ENCODE measurements at places on chromosomes 5 and 9. TPM values are rescaled to one million over a fixed set of nuclear protein-coding genes. Genes with fewer than 3 reads are reported as not detected.

Gene SPAAR
- 13.5 TPM for total RNA-seq

Gene ADAMTS6
- 2.3 TPM for total RNA-seq

Gene ZNF618
- 9.8 TPM for total RNA-seq

GRCh38 chr9:86664603-86665002 lies 282.7 kb downstream of the GAS1 start:
- no peak overlapping the region for H3K27ac ChIP-seq
- no peaks in the 10 kb centered on the region for H3K4me1 ChIP-seq
- no peaks in the 10 kb centered on the region for H3K36me3 ChIP-seq

GRCh38 chr9:26669701-26670670 lies 222.6 kb downstream of the CAAP1 start:
- H3K4me3 ChIP-seq: no peak overlapping the region
- DNase-seq: no peak
- no peaks in the 10 kb centered on the region for H3K27me3 ChIP-seq
- no peaks in the 10 kb centered on the region for H3K36me3 ChIP-seq

DNA sequence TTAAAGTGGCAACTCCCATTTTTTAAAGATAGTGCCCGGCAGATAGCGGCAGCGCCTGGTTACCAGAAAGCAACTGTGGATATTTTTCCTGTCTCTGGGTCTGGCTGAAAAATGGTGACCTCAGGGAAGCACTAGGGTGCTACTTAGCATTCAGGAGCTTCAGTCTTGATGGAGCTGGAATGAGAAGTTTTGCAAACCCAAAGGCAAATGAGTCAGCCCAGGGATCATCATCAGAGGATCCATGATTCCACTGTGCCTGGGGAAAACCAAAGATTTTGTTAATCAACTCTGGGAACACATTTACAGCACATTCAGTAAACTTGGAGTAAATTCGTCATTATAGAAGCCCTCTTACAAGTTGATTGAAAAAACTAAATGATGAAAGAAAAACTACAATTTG lies 26.7 kb downstream of the F2R start:
- peaks cover 3% of the 10 kb centered on the region for H3K4me1 ChIP-seq
- H3K27ac ChIP-seq: no peak overlapping the region
- DNase-seq: no peak

DNA sequence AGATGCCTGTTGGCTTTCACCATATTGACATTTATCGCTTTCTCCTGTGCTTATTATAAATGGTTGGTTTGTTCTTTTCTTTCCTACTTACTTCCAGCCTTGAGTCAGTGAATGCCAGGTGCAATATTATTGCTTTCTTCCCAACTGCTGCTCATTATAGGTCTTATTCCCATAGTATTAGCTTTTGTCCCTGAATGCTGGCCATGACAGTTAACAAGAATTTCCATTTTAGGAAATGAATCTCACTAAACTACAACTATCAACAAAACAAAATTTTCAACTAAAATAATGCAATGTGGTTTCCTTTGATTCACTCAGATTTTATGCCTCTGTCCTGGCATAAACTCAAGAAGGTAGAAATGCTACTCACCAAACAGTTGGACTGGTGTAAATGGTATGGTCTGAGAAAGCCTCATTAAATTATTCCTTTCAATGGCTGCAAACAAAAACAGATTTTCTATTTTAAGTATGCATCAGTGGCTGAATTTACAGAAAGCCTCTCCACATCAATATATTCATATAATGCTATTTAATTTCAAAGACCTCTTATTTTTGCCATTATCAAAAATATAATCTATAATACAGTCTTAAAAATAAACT lies 145.4 kb downstream of the TRPM6 start:
- no peak overlapping the region for H3K4me3 ChIP-seq
- DNase-seq: no peak
- H3K4me1 ChIP-seq: no peaks in the 10 kb centered on the region
- H3K27me3 ChIP-seq: no peaks in the 10 kb centered on the region
- H3K36me3 ChIP-seq: no peaks in the 10 kb centered on the region

- peaks cover 30% of the 10 kb centered on the region for H3K36me3 ChIP-seq
- no peaks in the 10 kb centered on the region for H3K27me3 ChIP-seq
- H3K4me1 ChIP-seq: no peaks in the 10 kb centered on the region
- no peak overlapping the region for H3K4me3 ChIP-seq
- DNase-seq: no peak
These were observed 13.6 kb downstream of the FUBP3 start for GRCh38 chr9:130593020-130593419.

DNA sequence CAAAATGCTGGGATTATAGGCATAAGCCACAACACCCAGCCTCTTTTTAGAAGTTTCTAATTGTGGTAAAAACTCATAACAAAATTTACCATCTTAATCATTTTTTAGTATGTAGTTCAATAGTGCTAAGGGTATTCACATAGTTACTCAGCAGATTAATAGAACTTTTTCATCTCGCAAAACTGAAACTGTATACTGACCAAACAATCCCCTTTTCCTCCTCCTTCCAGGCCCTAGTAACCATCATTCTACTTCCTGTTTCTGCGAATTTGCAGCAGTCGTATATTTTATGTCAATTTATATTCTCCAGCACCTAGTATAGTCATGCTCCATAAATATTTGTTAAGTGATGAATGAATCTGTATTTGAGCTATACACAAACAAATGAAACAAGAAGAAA lies 86.3 kb upstream of the ERBIN start:
- no peaks in the 10 kb centered on the region for H3K4me1 ChIP-seq
- no peak overlapping the region for H3K4me3 ChIP-seq
- no peaks in the 10 kb centered on the region for H3K27me3 ChIP-seq
- no peaks in the 10 kb centered on the region for H3K36me3 ChIP-seq
- DNase-seq: no peak
- H3K27ac ChIP-seq: no peak overlapping the region
